ENCODE measurements at places on chromosomes 13 and 19. TPM values are rescaled to one million over a fixed set of nuclear protein-coding genes. Genes with fewer than 3 reads are reported as not detected.

DNA sequence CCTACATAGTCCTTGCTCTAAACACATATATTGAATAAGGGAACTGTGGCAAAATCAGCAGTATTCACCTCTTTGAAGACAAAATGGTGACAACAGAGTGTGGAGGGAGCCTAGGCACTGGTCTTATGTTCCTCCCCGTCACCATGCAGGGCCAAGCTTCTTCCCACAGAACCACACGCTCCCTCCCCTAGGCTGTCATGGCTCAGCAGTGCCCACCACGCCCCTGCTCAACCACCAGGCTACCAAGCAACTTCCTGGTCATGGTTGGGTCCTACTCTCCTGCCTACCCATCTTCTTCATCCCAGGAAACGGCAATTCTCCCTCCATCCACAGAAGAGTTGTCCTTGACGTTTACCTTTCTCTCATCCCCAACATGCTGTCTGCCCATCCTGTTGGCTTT, 126.1 kb downstream of the CRYL1 start:
- no peak for DNase-seq

- no peak for DNase-seq
Observed at GRCh38 chr19:3282155-3282554, 57.7 kb downstream of the CELF5 start.

DNA sequence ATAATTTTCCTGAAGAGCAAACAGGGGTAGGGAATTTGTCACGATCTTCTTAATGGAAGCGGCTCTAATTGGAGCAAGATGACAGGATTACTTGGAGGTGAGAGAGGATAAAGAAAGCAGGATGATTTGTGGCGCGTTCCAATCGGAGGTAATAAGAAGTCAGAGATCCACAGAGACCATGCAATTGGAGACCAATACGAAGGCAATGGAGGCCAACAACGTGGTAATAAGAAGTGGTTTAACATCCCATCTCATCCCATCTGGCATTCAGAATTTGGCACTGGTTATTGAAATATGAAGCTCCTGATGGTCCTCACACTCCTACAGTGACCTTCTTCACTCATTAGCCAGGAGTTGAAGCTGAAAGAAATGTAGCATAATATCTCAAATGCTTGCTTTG, 130.6 kb downstream of the DLEU7 start:
- no peak for DNase-seq

- DNase-seq: no peak
Observed at GRCh38 chr13:109121826-109122225, 492.4 kb downstream of the MYO16 start.

DNA sequence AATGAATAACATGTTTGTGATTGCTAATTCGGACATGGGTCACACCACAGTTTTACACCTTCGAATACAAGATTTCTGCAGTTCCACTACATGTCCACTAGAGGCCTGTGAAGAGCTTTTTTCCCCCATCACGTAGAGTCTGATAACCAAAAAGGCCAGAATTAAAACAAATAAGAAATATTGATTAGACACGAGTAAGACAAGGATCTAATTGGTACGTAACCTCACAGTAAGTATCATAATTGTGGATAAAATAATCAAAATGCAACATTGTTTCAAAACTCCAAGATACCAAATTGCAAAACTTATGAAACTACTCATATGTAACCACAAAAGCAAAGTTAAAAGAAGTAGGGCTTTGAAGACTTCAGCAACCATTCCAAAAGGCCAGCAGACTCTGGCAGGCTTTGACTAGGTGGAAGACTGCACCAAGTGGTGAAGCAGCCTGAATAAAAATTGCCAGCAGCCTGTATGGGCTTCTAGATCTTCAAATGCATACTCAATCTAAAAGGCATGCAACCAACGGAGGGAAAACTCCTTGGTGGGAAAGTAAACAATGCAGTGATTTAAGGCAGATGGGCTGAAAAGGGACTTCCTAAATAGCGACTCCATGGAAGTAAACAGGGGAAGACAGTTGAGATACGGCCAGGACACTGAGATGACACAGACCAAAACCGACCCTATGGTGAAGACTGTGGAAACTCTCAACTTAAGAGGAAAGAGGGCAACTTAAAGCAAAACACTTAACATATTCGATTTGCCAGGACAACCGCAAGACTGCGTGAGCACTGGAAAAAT, 56.7 kb downstream of the STARD13 start:
- DNase-seq: no peak

DNA sequence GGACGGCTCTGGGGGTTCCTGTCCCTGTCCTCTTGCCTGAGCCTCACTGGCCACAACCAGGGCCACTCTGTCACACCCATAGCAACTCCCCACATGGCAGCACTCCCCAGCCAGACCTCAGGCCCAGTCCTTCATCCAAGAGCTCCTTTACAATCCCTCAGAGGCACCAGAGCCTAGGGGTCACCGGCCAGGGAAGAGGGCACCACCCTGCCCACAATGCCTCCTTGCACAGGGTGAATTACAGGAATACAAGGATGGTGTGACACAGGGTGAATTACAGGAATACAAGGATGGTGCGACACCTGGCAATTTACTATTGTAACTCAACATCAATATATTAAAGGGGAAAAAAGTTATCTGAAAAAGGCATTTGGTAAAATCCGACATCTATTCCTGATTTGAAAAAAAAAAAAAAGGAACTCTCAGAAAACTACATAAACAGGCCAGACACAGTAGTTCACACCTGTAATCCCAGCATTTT, 16.5 kb downstream of the MIER2 start:
- DNase-seq: no peak

GRCh38 chr19:11142528-11143171, 12.9 kb downstream of the SPC24 start:
- no peak for DNase-seq

DNA sequence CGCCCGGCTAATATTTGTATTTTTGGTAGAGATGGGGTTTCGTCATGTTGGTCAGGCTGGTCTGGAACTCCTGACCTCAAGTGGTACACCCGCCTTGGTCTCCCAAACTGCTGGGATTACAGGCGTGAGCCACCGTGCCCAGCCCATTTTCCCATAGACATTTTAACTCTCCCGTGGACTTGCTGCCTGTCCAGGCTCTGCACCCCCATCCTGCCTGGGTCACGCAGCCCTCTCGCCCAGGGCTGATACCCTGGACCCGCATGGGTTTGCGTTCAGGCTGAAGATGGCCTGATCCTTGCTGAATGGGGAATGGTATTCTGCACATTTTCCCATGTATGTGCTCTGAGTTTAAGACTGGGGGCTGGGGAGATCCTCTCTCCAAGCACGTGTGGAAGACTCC, 46.0 kb upstream of the RANBP3 start:
- no peak for DNase-seq

DNA sequence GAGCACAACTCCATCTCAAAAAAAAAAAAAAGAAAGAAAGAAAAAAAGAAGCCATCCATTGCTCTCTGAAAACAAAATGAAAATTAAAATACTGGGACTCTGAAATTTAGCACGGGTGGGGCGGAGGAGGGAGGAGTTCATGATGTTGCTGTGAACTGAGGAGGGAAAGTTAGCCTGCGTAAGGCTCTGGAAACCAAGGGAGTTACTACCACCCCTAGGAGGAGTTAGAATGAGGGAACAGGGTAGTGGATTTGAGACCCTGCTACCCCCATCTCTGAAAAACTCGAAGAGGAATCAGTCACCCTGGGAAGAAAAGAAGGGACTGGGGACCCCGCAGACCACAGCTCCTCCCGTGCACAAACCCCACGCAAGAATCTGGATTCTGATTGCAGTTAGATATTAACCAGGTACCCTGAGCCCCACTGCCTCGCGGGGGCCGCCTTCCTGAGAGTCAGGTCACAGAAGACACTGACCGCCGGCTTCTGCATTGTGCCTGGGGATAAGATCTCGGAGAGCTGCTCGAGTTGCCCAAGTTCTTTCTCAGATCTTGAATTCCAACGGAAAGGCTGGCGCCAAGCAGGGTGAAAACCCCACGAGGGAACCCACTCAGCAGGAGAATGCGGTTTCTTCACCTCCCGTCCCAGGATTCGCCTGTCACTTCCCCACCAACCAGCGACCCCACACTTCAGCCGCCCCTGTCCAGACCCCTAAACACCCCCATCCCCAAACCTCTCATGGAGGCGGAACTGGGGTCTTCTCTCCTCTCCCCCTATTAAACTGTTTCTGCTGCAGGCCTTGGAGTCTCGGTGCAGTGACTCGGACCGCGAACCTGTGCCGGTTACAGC, 870 bp downstream of the ZNF442 start:
- peak; percentile 16 for DNase-seq

GRCh38 chr19:49109569-49110233, 4.5 kb upstream of the LIN7B start:
- no peak for DNase-seq

- DNase-seq: no peak
Observed at GRCh38 chr13:36912369-36912768, 7.7 kb downstream of the SMAD9 start.

DNA sequence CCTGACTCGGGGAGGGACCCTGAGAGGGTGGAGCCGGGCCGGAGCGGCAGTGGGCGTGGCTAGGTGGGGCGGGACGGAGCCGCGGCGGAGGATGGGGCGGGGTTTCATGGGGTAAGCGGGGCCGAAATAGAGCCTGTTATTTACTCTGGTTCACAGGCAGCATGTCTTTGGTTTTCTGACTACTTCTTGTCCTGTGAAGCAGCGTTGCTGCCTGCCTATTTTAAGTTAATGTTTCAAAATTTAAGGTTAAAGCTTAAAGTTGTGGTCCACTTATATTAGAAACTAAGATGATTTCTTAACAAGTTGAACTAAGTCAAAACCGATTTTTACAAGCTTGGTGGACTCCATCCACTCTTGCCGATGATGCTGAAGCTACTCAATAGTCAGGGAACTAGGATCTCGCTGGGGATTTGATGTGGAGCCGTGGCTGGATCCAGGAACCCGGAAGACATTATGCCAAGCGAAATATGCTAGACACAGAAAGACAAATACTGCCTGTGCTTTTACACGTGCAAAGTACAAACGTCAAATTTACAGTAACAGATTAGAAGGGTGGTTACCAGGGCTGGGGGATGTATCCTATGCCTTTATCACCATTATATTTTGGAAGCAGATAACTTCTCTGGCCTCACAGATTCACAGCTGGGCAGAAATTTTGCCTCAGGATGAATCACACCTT, 433 bp upstream of the ZNF616 start:
- DNase-seq: peak; percentile 95

DNA sequence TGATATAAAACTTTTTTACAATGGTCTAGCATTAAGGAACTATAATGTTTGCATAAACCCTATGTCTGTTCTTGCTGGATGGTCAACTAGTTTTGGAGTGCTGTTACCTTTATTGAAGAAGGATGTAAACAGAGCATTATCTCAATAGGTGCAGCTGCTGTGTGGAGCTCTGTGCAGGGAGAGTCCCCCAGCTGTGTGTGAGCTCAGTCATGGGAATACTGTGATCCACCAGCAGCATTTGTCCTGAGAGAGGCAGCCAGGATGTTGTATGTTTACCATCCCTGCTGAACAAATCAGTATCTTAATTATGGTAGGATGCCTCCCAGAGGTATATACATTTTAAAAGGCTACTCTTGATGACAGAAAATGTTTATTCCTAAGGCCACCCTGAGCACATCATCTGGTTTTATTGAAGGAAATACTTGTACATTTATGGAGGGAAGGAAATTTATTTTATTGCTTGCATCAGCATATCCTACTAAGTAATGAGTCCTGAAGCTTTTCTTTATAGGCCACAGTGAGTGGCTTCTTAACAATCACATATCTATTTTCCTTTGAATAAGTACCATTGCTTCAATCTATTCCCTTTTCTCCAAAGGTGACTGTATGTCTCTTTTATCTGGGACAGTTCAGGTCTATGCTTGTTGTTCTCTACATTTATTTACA, 11.7 kb downstream of the RAP2A start:
- DNase-seq: no peak

DNA sequence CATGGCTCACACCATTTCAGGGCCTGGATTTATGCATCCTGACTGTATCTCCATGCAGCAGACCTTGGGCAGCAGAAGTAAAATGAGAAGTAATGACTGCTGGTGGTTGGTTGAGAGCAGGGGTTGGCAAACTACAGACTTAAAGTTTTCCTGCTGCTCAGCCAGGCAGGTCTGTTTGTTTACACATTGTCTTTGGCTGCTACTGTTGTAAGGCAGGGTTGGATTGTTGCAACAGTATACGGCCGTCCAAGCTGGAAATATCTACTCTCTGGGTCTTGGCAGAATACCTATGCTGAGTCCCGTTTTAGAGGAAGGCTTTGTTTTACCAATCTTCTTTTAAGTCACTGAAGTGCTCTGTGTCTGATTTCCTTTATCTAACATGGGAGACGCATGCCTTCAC, 13.5 kb downstream of the SNRNP70 start:
- DNase-seq: no peak

GRCh38 chr19:15303105-15303780, 29.1 kb downstream of the BRD4 start:
- DNase-seq: no peak

DNA sequence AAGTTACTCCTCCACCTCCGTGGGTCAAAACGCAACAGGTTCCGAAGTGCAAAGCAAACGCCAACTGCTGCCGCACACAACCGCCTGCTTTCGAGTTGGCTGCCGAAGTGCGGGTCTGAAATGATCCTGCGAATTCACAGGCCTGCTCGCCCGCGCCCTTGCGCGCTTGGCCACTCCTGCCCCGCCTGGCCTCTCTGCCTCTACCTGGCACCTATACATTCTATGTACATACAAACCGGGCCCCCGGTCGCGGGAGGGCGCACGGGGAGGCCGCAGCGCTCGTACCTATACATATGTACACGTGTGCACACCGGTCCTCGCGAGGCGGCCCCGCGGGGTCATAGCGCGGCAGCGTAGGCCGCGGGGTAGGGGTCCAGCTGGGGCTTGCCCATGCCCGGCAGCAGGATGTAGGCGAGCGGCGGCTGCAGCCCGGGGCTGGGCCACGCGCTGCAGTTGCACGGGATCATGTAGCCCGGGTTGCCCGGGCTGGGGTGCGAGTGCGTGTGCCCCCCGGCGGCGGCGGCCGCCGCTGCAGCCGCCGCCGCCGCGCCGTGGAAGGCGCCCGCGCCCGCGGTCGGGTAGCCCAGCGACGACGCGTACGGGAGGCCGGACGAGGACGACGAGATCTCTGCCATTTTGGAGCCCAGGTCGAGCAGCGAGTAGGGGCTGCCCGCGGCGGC, 1.3 kb downstream of the SOX21 start:
- DNase-seq: no peak

GRCh38 chr13:21175656-21176214, 617 bp downstream of the SKA3 start:
- DNase-seq: no peak

DNA sequence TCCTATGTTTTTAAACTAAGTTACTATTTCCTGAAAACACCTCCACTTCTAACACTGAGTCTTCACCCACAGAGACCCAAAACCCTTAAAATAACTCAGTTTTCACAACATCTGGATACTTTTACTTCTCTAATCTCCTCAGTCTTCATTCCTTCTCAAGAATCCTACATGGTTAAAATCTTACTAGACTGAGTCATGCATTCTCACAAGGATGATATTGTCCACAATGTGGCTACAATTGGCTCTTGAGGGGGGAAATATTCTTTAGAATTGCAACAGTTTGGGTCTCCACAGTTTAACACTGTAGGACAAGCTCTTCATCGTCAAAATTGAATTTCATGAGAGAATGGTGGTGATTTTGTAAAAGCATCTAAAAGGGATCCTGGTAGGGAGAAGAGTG, 397.1 kb downstream of the SLITRK5 start:
- no peak for DNase-seq

HCST gene
- total RNA-seq: 2.9 TPM

STARD13 gene
- 0.07 TPM for total RNA-seq

FGF22 gene
- total RNA-seq: 0.64 TPM

TMEM205 gene
- 68.1 TPM for total RNA-seq

PRR19 gene
- total RNA-seq: 0.20 TPM

SGCG gene
- total RNA-seq: not detected
